ENCODE measurements at places on chromosomes 6 and 20.
A peak's percentile ranks its signal among the peaks of the same experiment; 100 is the strongest.

GRCh38 chr6:130385064-130385695 is 19.4 kb downstream of the TMEM200A start:
- no peak for DNase-seq

DNA sequence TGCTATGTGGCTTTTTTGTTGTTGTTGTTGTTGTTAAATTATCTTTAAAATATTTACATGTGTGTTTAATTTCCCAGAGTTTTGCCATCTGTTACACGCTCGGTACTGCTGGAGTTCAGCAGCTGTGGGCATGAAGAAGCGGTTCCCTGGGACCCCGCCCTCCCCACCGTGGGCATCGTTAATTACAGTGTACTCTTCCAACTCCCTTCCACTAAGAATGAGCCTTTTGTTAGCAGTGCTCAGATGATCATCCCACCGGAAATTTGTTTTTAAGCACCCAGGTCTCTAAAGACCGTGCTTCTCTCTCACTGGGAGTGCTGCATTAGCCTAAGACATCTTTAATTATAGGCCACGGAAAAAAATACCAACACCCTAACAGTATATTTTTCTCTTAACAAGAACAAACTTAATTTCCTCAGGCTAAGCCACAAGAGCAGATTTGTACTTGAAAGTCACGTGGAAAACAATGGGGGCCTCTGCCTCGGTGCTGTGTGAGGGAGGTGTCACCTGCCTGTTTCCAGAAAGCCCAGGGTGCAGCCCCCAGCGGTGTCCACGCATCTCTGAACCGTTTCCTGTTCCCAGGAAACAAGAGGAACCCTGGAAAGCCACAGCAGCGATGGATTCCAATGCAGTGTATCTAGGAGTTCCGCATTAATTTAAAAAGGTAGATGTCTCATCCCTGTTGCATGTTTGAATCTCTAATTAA is 113.3 kb upstream of the FRMD1 start:
- no peak for DNase-seq

- DNase-seq = no peak
Measured at GRCh38 chr6:9841886-9842725, 572.8 kb downstream of the TFAP2A start.

- no peak for DNase-seq
Measured at GRCh38 chr20:17615645-17616479, 46.0 kb downstream of the DSTN start.

DNA sequence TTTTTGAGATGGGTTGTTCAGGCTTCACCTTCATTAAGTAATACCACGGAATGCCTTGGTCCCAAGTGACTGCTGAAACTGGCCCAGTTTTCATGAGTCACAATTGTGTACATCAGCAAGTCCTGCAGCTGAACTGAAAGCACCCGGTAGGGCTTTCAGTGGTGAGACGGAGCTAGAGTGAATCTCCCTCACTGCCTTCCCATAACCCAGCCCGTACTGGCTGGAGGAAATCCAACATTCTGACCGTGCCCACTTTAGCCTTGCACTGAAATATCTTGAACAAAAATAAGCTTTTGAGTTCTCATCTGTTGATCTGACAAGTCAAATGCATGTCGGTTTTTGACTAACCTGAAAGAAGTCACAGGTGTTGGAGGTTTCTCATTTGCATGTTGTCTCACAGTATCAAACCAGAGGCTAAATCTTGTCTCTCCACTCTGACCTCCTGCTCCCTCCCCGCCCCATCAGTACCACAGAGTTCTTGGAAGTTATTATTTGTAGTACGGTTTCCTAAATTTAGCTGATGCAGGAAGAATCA is 35.9 kb downstream of the DUSP22 start:
- DNase-seq = peak; percentile 78

DNA sequence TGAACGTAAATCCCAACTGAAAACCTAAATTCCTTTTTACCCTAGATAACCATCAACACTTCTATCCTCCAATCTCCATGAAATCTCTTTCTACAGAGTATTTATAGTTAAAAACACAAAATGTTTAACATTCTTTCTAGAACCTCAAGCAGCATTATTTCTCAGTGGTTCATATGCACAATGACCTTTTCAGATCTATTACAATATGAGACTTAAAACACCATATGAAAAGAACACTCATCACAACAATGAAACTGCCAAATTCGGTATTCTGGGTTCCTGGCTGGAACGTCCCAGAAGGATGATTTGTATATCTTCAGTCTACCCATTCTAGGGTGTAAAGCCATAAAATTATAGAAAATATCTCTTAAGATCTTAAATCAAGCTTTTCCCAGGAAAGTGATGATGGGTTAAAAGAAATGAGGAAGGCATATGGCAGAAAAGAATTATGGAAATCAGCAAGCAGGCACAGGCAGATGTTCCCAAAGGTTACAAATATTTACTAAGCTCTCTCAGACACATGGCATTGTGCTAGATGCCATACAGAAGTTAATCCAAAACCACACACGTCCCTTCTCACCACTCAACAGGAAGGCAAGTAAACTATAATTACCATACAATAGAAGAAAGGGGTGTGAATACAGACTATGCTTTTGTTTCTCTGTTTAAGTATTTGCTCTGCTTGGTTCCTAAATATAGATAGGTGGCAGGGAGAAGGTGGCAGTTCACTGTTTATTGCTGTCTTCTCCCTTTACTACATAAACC is 118.0 kb downstream of the CHD6 start:
- DNase-seq = peak; percentile 63

- DNase-seq = no peak
Measured at GRCh38 chr6:114272582-114272981, 70.2 kb downstream of the HS3ST5 start.

GRCh38 chr6:3239110-3239830 is 11.8 kb upstream of the TUBB2B start:
- no peak for DNase-seq

GRCh38 chr6:125170376-125170775 is 16.8 kb downstream of the TPD52L1 start:
- DNase-seq = peak; percentile 15

DNA sequence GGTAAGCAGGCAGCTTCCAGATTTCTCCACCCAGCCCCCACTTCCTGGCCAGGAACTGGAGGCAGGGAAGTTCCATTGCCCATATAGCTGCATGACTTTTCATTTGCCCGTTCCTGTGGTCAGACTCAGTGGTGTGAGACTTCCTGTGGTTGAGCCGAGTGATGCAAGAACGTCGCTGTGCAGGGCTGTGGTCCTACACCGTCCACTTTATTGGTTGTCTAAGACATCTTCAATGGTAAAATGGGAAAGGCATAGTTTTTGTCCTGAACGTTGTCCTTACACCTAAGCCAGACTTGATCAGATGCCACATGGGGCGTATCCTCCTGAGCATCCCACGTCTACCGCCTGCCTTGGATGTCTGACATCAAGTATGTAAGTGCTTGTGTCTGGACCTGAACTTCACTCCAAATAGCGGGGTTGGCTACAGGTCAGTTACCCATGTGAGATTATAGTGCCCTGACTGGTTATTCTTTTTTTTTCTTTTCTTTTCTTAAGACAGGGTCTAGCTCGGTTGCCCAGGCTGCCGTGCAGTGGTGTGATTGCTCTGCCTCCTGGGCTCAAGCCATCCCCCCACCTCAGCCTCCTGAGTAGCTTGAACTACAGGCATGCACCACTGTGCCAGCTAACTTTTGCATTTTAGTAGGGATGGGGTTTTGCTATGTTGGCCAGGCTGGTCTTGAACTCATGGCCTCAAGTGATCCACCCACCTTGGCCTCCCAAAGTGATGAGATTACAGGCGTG is 25.9 kb upstream of the GTSF1L start:
- DNase-seq = peak; percentile 96

DNA sequence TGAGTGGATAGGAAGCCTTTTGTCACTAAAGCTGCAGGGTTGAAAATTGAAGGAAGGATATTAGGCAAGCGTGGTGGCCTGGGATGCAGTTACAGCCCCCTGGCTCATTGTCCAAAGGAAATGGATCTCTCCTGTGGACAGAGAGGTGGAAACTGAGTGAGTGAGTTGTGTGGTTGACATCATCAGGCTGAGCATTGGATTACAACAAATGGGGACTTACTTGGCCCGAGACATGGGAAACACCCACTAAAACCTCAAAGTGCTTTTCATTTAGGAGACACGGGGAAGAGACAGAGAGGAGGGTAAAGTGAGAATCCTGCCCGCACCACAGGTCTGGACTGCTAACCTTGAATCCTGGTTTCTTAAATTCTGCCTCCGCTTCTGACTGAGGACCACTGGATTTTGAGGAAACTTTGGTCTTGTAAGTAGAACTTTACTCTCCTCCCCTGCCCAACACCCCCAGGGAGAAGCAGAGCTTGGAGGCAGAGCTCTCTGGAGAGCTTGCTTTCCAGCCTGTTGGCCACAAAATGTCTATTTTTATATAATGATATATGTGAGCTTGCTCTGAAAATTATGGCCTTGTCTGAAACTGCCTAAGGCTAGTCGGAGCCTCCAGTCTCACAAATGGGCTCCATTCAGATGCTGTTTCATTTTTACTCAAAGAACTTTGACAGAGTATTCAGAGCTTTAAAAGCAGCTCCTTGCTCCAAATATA is at the start of gene PKIG:
TSS of gene PKIG (plus strand) at position 269 of the 715 bp plus-strand sequence. CDS start 31,978 bp downstream, outside the sequence.
- peak; percentile 87 for DNase-seq

- DNase-seq = peak; percentile 32
Measured at GRCh38 chr6:122869437-122870024, 80.5 kb downstream of the SMPDL3A start.

DNA sequence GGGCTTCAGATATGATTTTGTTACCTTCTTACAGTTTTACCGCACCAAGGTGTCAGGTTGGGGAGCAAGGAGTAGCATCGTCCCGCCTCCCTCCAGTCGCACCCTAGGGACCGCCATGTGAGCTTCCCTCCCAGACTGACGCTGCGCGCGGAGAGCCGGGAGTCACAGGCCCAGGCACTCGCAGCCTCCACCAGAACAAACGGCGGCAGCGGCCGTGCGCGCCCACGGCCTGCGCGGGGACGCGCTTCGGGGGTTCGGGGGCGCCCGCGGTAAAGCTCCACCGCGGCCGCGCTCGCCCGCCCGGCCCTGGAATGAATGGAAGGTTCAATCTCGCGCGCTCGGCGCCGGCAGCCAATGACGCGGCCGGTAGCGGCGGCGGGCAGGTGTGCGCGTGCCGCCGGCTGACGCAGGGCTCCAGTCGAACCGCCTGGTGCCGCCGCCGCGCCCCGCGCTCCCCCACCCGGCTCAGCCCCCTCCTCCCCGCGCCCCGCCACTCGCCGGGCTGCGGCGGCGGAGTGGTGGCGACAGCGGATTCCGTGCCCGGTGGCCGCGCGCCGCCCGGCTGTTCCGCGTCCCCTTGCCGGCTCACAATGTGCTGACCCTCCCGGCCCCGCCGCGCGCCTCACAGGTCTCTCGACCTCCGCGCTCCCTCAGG is 16.5 kb upstream of the LIN28B start:
- DNase-seq = no peak

DNA sequence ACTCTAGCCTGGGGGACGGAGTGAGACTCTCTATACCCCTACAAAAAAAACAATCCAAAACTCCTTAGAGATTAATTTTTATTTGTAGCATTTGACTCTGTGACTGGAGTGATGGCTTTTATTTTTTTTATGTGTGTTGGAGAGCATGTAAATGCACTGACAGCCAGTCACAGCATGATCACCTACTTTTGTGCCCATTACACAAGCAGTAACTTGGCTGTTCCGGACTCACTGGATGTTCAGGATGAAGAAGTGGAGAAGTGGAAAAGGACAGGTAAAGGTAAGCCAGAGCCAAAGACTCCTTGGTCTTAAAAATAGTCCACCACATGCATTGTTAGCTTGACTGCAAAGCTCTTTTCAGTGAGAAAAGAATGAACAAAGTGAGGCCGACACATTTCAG is 222.6 kb downstream of the FOXC1 start:
- no peak for DNase-seq

GRCh38 chr6:112695001-112695400 is 347.9 kb downstream of the RFPL4B start:
- DNase-seq = no peak

DNA sequence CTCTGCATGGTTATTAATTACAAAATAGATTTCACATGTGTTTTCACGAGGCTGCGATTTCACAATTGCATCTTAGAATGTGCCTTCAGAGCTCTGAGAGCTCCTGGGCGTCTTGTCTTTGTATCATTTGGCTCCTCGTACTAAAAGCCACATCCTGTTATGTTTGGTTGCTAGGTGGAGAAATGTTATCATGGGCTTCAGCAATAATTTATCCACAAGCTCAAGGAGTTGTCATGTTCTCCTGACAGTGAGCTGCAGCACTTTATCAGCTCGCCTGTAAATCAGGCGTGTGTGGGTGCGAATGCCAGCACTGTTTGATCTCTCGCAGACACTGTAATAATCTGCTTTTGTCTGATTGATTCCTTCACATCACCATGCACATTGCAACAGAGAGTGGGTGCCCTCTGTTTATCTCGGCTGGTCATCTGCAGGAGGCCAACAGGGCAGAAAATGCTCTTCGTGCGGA is 218.6 kb upstream of the ZFP64 start:
- no peak for DNase-seq

- DNase-seq = no peak
Measured at GRCh38 chr20:3222635-3223600, 13.6 kb downstream of the ITPA start.

Measured in EL (cell line).